ENCODE measurements at places on chromosomes 13 and 19.

DNA sequence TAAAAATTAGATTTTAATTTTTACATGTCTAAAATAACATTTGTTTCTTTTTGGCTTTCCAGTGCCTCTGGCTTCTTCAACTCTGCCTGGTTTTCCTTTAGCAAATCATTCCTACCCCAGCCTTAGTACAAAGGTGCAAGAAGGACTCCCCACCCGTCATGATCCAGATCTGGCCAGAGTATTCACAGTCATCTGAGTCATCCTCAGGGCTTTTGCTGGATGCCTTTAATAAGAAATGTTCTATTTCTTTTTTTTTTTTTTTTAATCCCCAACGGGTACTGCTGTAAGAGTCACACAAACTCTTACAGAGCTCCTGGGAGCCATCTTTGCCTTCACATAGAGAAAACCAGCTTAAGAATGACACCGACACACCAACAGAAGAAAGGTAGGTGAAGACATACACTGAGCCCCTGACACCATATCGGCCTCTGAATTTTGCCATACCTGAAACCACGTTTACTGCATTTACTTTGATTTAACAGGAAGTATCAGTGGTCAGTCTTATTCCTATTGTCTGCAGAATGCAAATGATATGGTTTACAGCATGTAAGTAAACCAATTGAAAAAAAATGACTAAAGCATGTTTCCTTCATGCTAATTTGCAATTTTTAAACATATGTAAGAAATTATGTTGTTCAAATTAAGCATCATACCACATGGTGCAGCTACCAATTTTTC, 184.4 kb downstream of the NALCN start:
- no peak for DNase-seq

- no peak for DNase-seq
Observed at GRCh38 chr13:108911807-108912206, 282.4 kb downstream of the MYO16 start.

- DNase-seq: no peak
Observed at GRCh38 chr13:113402471-113403254, 38.7 kb upstream of the GRTP1 start.

DNA sequence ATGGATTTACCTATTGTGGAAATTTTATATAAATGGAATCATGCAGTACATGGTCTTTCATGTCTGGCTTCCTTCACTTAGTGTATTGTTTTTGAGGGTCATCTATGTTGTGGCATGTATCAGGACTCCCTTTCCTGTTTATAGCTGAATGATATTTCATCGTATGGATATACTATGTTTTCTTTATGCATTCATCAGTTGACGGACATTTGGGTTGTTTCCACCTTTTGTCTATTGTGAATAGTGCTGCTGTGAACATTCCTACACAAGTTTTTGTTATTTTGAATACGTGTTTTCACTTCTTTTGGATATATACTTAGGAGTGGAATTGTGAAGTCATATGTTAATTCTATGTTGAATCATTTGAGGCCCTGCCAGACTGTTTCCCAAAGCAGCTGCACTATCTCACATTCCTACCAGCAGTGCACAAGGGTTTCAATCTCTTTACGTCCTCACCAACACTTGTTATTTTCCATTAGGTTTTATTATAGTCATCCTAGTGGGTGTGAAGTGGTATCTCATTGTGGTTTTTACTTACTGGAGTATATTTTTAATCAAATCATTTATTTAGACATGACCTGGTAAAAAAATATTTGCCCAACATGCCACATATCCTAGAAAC, 262.7 kb downstream of the DLEU7 start:
- no peak for DNase-seq

DNA sequence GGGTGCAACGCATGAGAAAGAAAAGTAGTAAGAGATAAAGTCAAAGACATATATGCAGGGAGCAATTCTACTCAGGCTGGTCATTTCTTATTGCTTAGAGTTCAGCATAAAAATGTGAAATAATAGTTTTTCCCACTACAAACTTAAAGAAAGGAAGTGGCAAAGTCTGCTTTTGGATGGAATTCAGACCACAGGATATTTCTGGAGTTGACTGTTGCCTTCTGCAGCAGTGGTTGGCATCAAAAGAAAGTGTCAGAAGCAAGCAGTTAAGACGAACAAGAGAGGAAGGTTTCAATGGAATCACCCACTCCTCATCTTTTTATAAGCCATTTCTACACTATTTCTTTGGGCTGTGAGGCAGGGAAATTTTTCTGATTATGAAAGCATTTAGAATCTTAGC, 36.2 kb upstream of the TRPC4 start:
- no peak for DNase-seq

- DNase-seq: no peak
Observed at GRCh38 chr13:113537205-113537604, 46.7 kb upstream of the DCUN1D2 start.

DNA sequence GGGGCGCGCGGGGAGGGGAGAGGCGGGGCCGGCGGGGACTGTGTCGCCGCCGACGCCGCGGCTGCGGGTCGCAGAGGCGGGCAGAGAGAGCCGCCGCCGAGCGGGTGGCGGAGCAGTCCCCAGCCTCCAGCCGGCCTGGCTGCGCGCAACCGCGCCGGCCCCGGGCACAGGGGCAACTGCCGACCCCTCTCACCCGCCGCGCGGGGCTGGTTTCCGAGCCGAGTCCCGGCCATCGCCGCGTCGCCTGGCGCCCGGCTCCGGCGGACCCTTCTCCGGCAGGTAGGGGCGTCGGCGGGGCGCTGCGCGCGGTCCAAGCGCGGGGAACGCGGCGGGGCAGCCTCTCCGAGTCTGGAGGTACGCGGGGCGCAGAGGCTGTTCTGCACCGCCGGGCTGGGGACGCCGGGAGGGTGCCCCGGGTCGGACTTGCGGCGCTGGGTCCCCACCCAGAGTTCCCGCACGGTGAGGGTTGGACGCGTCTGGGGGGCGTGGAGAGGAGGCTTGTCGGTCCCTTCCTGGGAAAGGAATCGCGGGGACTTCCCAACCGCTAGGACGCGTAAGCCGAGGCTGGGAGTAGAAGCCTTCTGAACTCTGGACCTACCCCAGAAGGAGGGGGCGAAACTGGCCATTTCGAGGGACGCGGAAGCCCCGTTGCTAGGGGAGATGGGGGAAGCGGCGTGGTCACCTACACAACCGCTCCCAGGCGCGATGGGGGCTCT, 133.6 kb upstream of the MYO16 start:
- DNase-seq: peak; percentile 17

DNA sequence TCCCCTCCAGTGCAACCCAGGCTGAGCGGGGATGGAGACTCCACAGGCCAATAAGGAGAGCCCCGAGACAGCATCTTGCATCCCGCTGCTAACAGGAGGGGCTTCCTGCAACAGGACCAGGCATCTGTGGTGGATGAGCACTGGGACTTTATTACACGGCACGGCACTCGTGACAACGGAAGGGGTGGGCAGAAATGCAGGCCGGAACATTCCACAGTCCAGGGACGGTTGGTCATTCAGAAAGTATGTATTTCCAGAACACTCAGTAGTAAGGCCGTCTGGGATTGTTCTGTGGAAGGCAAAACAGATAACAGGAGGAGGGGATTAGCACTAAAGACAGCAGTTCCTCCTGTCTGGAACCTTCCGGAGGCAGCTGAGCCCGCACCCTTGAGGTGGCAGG, 3.3 kb upstream of the TM6SF2 start:
- no peak for DNase-seq

DNA sequence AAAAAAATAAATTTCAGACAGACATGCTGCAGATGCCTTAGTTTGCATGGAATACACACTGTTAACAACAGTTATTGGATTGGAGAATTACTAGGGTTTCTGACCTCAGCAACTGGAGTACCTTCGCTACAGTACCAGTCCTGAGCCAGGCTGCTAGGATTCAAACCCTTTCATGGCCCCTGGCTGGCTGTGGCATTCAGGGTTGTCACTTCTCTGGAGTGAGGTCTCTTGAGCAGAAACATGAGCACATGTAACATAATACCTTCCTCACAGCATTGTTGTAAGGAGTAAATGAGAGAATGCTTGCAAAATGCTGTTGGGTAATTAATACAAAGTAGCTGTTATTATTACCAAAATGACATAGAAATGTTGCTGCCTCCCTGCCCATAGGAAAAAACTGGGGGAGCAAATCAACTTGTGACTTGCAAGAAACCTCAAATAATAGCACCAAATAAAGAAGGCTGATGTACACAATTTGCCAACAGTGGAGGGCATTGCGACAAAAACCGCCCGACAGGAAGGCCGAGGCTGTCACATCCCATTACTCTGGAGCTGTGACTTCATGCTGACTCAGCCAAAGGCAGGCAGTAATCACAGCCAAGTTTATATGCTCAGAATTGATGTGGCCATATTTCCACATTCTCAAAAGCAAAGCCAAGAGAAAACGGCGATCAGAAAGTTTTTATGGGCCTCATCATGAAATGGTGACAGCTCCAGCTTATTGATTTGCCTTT, 100.4 kb downstream of the RFC3 start:
- no peak for DNase-seq

DNA sequence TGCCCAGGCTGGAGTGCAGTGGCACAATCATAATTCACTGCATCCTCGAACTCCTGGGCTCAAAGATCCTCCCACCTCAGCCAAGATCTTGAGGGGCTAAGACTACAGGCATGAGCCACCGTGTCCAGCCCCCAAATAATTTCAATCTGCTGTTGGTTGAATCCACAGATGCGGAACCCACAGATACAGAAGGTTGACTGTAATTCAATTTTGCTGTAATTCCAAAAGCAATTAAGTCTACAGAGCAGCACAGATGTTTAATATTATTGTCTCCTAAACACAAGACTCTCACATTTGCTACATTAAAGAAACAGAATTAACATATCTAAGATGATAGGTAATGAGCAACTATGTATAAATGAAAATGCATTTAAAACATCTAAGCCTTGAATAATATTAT, 75.6 kb downstream of the MIPEP start:
- DNase-seq: no peak

- DNase-seq: no peak
Observed at GRCh38 chr19:35901854-35902661, at the start of gene HCST. HCST (plus strand) TSS chr19:35902529; CDS start chr19:35902594, 65 bp downstream.

DNA sequence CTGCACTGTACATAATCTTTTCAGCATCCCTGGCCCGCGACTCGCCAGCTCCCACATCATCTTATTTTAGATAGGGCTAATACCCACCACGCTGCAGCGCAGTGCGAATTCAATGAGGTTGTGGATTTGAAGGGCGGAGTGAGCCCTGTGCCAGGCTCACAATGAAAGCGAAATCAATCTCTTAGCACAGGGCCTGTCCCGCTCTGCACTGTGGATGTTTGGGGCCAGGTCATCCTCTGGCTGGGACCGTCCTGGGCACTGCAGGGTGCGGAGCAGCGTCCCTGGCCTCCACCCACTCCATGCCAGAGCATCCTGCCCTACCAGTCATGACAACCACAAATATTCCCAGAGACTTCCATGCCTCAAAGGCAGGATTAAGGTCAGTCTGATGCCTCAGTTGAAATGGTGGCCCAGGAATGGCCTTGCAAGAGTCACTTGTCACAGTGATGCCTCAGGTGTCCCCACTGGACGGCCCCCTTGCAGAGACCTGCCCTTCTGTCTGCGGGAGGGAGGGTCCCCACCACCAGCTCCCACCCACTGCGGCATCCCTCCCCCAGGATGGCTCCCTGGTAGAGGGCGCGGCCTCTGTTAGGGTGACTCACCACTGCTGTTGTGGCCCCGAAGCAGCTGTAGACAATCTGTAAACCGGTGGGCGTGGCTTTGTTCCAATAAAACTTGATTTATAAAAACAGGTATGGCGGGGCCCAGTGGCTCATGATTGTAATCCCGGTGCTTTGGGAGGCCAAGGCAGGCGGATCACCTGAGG, 5.6 kb downstream of the UHRF1 start:
- DNase-seq: no peak

- DNase-seq: no peak
Observed at GRCh38 chr13:21957833-21958232, 287.0 kb downstream of the FGF9 start.

DNA sequence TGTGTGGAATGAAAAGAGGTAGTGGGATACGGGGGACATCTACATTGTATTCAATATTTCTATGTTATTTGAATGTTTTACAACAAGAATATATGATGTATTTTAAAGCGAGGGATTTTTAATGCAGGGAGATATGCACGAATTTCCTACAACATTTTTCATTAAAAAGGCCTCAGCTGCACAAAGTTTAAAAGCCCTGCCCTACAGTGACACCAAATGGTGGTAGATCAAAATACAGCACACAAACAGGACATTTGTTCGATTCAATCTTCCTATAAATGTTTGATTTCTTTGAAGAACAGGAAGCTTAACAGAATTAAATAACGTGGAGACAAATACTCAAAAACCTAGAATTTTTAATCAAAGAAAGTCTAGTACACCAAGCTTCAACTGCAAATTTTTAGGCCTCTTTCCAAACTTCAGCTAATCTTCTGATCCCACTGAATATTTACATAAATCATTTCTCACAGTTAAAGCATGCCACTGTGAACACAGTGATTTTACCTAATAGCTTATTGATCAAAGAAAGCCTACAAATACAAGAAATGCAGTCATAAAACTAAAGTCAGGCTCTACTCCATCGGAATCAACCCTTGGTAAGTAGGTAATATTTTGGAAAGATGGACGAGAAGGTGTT, 257.2 kb downstream of the DIAPH3 start:
- no peak for DNase-seq

DNA sequence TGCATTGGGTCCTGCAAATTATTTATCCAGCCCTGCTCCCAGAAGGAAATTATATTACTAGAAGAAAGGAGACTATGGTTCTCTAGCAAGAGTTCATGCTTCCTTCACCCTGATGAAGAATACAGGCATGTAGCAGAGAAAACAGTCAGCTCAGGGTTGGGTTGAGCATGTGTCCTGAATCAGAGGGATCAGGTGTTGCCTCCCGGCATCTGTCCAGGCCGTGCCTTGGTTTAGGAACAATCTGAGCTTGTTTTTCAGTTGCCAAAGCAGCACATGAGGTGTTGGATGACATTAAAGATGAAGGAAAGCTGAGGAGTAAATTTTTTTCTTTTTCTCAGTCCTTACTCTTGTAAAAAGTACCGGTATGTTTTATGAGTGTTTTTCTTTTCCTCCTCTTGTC, 62.0 kb downstream of the KL start:
- DNase-seq: no peak

DNA sequence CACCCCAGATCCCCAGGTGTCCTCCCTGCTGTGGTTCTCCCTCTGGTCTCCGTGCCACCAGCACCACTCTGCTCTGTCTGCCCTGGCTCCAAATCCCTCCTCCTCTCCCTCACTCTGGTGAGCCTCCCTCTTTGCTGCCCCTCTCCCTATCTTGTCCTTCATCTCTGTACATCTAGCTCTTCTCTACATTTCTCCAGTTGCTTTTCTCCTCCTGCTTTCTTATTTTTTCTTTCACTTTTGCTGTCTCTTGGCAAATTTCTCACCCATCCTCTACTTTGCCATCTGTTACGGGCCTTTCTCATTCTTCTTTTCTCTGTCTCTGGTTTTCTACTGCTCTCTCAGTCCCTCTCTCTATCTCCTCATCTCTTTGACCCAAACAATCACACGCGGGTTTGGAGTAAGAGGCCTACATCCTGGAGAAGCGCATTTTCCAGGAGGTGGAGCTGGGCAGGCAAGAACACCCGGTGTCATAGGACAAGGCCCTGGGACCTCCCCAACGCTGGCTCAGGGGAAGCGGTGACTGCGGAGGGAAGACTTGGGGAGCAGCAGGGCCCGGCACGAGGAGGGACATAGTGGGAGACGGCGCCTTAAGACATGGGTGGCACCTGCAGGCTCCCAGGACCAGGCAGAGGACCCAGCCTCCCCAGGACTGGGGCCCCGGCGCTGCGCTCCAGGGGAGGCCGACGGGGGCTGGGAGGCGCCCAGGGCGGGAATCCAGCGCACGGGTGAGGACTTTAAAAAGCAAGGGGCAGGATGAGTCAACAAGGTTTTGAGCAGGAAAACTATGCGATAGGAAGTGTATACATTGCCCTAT, 9.9 kb downstream of the ZNF611 start:
- DNase-seq: no peak

- DNase-seq: no peak
Observed at GRCh38 chr13:50123515-50123861, 108.2 kb downstream of the KCNRG start.

Data from GM12891 (cell line).